Activated CD4-positive, alpha-beta T cell treated with anti-CD3 and anti-CD28 coated beads for 24 hours (primary cell): ENCODE measurements at places on chromosomes 1 and 21.

GRCh38 chr1:53139951-53140361 is 2.5 kb downstream of the SLC1A7 start:
- DNase-seq = no peak

DNA sequence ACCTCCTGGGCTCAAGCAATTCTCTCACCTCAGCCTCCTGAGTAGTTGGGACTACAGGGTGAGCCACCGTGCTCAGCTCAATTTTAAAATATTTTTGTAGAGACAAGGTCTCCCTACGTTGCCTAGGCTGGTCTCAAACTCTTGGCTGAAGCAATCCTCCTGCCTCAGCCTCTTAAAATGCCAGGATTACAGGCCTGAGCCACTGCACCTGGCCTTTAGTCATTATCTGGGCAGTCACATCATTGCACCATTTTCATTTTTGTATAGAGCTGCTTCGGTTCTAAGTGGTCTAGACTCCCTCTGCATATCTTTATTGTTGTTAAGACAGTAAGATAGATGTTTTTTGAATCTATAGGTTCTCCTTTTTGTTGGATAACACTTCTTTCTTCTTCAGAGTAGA is 39.9 kb downstream of the ATF3 start:
- no peak for DNase-seq

DNA sequence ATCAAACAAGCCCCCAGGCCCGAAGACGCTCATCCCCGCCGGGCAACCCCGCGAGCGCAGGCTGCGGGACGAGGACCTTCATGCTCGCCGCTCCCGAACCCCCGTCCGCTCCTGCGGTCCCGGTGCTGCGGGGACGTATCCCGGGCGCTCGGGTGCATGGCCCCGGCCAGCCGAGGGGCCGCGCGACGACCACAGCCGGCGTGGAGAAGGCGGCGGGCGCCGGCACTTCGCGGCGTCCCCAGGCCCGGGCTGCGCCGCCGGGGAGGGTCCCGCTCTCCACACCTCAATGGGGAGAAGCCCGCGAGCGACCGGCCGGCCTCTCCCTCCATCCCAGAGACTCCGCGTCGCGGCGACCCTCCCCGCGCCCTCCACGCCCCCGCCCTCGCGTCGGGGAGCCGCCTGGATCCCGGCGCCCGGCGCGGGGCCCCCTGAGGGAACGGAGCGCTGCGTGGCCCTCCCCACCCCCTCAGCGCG is 401 bp downstream of the ERRFI1 start:
- no peak for DNase-seq

- DNase-seq = no peak
These were observed 143.5 kb downstream of the SLC30A10 start for GRCh38 chr1:219784660-219785381.

- DNase-seq = no peak
These were observed 1440.3 kb downstream of the NCAM2 start for GRCh38 chr21:22438428-22439086.

DNA sequence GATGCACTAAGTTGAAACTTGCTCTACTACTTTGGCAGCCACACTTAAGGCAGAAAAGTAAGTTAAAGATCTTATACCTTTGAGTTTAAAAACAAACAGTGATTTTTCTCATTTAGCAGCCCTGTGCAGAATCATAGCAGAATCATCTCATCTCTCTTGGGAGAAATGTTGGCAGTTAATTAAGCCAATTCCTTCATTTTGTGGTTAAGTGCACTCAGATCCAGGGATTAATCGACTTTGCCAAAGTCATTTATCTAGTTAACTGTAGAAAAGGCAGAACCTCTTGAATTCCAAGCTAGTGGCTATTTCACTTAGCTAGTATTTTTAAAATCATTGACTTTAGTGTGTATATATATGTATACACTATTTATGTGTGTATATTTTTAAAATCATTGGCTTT is 125.0 kb downstream of the GPR52 start:
- no peak for DNase-seq

- no peak for DNase-seq
These were observed 18.7 kb upstream of the WARS2 start for GRCh38 chr1:119159111-119159510.

DNA sequence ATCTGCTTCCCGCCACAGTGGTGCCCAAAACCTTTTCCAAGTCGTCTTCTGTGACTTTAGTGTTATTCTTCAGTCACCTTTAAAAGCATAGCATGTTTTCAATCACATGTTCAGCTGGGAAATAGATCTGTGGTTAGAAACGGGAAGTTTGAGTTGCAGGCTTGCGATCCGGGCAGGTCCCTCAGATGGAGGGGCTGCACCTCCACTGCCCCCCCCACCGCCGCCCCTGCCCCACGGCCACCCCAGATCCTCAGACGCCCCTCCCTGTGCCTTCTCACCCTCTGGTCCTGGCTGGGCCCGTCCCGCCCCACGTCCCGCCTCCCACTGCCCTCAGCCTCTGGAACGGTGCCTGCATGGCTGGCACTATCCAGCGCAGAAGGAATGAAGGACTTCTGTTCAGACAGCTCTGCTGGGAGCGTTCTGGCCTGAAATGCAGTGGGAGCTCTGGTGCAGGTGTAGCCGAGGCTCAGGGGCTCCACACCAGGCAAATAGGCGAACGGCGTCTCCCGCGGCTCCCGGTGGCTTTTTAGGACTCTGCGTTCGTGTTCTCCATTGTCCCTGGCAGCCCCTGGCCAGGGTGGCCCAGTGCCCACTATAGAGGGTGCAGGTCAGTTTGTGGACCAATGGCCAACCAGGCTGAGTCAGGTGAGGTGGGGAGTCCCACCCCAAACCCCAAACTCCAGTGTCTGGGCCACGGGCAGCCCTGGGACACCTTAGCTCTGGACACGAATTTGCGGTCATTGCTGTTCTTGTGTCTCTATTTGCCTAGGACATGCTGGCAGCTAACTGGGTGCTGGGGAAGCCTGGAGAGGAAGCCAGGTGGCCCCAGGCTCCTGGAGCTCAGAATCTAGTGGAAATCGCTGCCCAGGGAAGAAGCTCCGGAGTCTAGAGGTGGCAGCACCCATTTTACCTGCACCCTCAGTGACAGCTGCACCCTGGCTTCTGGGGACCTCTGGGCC is 67.1 kb downstream of the FAAP20 start:
- DNase-seq = no peak

GRCh38 chr1:44405798-44406736 is 1.0 kb downstream of the RNF220 start:
- DNase-seq = no peak
